ENCODE measurements at places on chromosomes 6 and 20.

DNA sequence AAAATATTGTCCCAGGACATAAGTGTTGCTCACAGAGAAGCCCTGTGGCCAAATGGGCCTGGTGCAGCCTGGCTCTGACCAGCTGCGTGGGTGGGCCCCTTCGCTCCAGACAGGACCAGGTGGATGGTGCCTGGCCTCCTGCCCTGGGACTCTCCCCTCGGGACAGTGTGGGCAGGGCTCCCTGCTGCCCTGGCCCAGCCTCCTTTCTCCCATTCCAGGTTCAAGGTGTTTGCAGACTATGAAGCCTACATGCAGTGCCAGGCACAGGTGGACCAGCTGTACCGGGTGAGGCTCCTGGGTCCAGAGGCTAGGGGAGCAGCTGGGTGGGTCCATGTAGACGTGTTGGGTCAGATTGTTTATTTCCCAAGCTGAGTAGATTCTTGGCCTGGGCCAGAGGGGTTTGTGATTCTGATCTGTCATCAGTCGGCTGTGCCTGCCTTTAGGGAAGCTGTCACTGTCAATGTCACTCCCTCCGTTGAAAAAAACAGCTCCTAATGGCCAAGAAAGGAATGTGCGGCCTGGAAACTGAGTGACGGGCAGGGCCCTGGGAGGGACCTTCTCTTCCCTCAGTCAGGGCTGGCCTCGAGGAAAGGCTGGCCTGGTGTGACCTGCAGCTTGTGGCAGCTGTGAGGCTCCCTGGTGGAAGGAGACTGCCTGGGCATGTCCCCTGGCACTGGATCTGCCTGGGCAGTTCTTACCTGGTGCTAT lies 47.7 kb downstream of the PYGB start:
- no peak for DNase-seq

- no peak for DNase-seq
Observed at GRCh38 chr6:143679041-143679440, 1.3 kb downstream of the PHACTR2 start.

DNA sequence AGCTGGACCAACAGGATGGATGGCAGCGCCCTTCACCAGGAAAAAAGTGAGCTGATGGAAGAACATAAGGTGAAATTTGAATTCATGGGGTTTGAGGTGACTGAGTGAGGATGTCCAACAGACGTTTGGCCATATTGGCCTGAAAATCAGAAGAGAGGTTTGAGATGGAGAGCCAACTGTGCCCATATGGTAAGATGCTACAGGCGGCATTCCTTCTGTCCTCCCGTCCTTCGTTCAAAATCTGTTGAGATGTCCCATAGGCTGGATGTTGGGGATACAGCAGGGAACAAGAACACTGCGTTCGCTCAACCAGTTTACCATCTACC lies 468 bp upstream of the CMTR1 start:
- no peak for DNase-seq

DNA sequence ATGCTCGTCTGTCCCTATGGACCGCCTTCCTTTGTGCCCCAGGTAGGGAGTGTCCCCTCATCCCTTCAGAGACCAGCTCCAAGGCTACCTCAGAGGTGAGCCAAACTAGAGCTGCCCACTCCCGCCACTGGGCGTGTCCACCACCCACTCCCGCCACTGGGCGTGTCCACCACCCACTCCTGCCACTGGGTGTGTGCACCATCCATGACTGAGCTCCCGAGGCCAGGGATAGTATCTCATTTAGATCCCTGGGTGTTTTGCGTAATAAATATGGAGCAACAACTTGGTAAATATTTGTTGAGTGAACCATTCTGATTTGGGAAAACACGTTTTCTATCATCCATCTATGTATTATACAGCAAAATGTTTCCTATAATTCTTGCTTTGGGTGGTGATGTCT lies 68.8 kb downstream of the ZBTB2 start:
- DNase-seq = no peak

DNA sequence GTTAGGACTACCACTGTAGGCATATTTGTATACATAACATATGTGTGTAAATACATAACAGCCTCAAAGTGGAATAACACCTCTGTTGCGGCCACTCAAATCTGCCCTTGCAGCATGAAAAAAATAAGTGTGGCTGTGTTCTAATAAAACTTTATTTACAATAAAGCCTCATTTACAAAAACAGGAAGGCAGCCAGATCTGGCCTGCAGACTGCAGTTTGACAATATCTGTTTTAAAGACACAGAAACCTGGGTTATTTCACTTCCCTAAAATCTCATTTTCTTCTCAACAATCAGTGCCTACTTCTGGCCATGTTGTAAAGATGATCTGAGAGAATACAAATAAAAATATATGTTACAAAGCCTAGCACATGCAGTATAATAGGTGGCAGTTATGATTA lies 53.9 kb upstream of the SCML4 start:
- DNase-seq = no peak

DNA sequence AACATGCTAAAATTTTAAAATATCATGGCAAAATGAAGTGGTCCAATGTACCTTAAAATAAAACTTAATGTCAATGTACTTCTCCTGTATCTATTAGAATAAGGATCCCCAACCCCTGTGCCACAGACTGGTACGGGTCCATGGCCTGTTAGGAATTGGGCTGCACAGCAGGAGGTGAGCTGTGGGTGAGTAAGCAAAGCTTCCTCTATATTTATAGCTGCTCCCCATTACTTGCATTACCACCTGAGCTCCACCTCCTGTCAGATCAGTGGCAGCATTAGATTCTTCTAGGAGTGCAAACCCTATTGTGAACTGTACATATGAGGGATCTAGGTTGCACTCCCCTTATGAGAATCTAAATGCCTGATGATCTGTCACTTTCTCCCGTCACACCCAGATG lies 86.0 kb downstream of the SLC16A10 start:
- DNase-seq = no peak

DNA sequence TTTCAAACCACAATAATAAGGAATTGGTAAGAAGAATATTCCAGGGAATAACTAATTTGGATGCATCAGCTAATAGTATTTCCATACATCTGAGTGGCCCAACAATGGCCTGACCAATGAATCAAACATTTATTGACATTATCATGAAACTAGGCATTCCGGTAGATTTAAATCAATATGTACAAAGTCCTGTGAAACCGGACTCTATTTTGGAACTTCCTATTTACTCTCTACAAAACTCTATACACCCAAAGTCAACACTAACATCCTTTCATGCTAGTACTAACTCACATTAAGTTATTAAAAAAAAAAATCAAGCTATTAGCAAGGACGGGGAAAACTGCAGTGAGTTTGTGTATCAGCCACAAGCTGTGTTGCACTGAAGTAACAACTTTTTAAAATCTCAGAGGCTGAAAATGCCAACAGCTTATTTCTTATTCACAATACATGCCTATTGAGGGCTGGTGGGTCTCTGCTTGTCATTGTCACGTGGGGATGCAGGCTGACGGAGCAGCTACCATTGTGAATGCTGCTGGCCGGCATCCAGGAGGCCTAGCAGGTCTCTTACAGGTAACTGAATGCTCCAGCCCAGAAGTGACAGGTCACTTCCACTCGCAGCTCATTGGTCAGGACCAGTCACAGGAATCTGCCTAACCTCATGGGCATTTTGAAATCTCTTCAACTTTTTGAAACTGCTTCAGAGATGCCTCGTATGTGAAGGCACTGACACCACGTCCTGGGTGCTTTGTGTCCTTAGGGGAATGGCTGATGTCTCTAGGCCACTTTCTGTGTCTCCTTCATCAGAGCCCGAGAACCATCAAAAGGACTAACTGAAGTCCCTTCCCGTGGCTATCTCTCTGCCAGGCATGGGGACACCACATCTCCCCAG lies 76.3 kb downstream of the SLC22A23 start:
- DNase-seq = no peak

DNA sequence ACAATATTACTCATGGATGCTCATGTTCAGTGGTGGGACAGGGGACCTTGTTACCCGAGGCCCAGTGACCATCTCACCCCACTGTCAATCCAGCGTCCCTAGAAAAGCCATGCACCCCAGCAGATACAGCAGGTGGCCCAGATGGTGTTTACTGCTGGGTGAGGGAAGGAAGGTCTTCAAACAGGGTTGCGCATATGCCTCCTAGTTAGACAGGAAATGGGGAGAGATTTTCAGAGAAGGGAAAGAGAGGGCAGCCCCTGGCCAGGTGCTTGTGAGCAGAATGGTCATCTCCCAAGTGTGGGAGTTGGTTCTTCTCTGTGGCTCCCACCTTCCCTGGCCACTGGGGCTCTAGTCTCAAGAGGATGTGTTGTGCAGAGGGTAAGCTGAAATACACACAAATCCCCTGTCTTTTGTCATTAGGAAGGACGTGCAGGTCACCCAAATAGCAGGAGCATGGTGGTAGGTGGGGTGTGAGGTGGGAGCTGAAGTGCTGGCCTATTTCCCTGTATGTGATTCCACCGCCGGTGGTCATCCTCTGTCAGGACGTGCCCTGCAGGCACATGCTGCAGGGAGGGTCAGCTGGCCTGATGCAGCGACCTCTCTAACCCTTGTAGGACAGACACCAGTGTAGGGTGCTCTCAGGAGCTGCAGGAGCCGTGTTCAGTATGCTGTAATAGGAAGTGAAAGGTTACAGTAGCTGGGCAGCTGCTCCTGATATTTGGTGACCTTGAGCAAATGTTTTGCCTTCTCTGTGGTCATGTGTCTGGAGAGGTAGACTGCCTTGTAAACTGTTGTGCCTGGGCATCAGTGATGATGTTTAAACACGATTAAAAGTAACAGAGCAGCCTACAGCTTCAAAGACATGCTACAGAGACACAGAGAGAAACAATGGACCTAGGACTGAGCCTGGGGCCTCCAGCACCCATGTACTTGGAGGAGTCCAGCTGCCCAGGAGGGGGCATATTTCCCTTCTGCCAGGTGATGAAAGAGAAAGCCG lies 3.2 kb upstream of the CST3 start:
- DNase-seq = no peak

DNA sequence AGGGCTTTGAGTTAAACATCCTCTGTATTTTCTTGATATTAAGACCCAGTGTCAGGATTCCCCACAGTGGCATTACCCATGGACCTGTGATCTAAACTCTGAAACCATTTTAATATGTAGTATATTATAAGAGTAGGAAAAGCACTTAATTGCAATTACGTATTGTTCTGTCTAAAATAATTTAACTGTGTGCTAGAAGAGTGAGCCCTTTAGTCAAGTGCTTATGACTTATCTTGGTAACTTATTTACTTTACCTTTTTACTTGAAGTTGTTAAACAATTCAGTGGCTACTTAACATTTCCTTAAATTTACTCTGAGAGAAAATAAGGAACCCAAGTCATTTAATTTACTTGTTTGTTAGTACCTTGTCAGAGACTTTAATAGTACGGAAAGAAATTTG lies 173.6 kb downstream of the CDKAL1 start:
- DNase-seq = no peak

DNA sequence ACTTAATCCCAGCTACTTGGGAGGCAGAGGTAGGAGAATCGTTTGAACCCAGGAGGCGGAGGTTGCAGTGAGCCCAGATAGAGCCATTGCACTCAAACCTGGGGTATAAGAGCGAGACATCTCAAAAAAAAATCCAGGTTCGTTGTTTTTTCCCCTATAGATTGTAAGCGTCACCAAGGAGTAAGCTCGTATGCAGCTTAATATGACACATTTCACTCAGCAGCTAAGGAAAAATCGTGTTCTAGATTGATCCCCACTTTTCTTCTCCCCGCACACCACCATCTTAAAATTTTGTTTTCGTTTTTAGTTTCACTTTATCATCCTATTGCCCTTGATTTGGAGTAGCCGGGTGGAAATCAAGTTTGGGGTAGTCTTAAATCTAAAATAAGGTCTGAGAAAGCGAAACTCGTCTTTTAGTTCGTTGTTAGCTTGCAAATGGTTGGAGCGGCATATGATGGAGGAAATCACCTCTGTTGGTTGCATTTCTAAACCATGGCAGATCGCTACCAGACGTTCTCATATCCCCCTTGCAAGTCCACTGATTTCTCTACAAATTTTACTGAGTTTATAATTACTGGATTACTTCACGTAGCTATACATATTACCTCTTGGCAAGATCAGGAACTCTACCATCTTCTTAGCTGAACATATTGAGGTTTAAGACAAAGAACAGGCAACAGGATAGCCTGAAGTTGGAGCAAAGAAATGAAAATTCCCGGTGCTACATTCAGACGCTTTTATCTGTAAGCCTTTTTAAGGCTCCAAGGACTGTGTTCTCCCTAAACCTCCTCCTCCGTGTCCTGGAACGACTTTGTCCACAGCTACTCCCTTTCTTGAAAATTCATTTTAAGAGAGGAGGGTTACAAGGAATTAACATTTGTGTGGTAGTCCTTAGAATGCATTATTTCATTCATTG lies 91.1 kb upstream of the BTN3A2 start:
- no peak for DNase-seq

DNA sequence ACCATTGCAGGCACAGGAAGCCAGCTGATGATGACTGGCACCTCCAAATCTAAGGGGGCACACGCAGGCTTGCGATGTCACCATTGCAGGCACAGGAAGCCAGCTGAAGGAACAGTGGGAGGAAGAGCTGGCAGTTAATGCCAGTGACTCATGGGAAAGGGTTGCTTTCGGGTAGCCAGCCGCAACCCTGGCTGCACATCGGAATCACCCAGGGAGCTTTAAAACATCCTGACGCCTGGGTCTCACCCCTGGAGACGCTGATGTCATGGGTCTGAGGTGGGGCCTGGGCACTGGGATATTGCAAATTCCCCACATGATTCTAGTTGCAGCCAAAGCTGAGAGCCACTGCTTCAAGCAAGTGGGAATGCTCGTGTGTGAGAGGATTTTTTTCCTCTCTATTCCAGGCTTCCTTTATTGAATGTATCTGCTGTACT lies 16.1 kb upstream of the CCN6 start:
- DNase-seq = no peak

- DNase-seq = no peak
Observed at GRCh38 chr6:170446841-170447560, 106.1 kb downstream of the PSMB1 start.

GRCh38 chr6:24936641-24937317 lies 1.0 kb upstream of the RIPOR2 start:
- DNase-seq = peak; percentile 40

DNA sequence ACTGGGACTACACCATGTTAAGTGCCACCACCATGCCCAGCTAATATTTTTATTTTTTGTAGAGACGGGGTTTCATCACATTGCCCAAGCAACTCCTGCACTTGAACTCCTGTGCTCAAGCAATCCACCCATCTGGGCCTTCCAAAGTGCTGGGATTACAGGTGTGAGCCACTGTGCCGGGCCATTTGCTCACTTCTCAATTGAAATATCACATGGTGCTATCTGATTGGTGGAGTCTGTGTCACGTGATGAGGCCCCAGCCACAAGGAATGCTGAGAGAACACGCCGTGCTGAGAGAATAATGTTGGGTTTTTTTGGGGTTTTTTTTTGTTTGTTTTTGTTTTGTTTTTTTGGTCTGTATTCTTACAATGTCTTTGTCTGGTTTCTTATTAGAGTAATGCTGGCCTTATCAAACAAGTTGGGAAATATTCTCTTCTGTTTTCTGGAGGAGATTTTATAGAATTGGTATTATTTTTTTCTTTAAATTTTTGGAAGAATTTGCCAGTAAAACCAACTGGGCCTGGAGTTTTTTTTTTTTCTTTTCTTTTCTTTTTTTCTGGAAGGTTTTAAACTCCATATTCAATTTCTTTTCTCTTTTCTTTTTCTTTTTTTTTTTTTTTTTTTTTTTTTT lies 183.2 kb upstream of the KCNG1 start:
- no peak for DNase-seq

- no peak for DNase-seq
Observed at GRCh38 chr6:108762394-108762793, 85.8 kb upstream of the ARMC2 start.

Measured in NK-92 treated with Interleukin-12 subunit alpha and Interleukin-12 subunit beta, amount 100 ng/mL, for 24 hours (cell line).